H1 (cell line): ENCODE measurements at places on chromosomes 16 and 17.
A peak's percentile ranks its signal among the peaks of the same experiment; 100 is the strongest.

DNA sequence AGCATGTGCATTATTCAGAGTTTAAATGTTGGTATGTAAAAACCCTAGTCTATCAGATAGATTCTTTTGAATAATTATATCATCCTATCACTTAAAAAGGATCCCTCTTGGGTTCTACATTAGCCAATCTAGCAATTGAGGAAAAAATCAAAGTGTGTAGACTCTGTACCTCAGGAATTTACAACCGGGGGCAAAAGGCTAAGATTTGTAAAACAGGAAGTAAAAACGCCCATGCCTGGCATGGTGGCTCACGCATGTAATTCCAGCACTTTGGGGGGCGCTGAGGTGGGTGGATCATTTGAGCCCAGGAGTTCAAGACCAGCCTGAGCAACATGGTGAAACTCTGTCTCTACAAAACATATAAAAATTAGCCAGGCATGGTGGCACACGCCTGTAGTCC lies 58.6 kb downstream of the SLC6A4 start:
- no peak for DNase-seq

DNA sequence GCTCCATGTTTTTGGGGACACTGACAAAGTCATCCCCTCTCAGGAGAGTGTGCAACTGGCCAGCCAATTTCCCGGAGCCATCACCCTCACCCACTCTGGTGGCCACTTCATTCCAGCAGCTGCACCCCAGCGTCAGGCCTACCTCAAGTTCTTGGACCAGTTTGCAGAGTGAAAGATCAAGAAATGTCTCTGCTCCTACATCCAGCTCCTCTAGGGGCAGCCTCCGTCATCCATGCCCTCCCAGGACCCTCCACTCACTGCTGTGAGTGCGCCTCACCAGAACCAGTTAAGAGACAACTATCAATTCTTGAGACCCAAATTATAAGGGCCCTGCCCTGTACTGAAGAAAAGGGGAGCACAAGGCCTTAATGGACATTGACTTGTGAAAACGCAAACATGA lies 1.1 kb downstream of the OVCA2 start:
- no peak for DNase-seq

- DNase-seq: no peak
These were observed 44.4 kb downstream of the APPBP2 start for GRCh38 chr17:60481604-60482003.

- DNase-seq: no peak
These were observed 17.4 kb downstream of the CTCF start for GRCh38 chr16:67579686-67580085.

GRCh38 chr16:23700509-23700908 lies 12.5 kb downstream of the ERN2 start:
- DNase-seq: peak; percentile 75

GRCh38 chr17:49437696-49438435 lies 23.2 kb upstream of the PHB1 start:
- DNase-seq: peak; percentile 38

DNA sequence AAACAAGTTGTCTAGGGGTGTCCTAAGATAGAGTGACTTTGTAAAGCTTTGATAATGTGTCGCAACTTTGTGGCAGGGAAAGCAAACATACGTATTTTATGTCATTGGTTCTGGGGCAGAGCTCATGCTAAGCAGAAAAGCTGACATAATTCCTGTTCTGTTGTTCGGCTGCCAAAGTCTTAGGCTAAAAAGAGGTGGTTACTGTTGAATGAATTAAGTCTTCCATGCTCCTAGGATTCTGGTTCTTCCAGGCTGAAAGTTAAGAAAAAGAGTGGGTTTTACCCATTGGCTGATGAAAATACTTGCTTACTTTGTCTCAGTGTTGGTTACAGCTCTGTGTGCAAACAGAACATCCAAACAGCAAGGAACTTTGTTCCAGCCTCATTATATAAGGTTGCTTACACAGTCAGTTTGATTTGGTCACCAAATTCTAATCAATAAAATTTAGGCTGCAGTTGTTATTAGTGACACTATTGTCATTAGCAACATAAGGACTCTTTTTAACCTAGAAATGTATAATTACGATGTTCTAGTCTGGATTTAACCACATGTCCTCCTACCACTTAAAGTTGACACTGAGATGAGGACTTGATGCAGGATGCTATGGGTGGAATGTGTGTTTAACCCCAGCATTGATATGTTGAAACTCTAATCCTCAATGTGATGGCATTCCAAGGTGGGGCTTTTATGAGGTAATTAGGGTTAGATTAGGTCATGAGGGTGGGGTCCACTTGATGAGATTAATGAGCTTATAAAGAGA lies 114.0 kb upstream of the GOT2 start:
- no peak for DNase-seq

DNA sequence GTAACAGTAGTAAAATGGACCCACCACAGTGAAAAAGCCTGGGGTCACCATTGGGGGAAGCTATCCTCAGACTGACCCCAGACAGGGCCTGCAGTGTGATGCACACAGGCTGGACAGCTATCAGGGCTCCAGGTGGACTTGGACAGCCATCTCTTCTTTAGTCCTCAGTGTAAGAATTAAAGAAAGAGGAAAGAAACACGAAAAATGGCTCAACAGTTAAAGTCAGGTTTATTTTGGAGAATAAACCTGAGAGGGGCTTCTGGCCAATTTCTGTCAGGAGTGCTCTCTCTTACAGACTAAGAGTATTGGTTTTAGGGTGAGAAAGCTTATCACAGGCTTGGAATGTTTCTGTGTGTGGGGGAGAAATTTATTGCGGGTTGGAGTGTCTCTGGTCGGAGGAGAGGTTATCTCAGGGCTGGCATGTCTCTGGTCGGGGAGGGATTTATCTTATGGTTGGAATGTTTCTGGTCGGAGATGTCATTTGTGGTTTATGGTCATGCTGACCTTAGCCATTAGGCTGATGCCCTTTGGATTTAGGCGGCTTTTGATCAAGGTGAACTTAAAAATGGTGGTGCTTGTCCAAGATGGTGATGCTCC lies 10.8 kb upstream of the B4GALNT2 start:
- no peak for DNase-seq

DNA sequence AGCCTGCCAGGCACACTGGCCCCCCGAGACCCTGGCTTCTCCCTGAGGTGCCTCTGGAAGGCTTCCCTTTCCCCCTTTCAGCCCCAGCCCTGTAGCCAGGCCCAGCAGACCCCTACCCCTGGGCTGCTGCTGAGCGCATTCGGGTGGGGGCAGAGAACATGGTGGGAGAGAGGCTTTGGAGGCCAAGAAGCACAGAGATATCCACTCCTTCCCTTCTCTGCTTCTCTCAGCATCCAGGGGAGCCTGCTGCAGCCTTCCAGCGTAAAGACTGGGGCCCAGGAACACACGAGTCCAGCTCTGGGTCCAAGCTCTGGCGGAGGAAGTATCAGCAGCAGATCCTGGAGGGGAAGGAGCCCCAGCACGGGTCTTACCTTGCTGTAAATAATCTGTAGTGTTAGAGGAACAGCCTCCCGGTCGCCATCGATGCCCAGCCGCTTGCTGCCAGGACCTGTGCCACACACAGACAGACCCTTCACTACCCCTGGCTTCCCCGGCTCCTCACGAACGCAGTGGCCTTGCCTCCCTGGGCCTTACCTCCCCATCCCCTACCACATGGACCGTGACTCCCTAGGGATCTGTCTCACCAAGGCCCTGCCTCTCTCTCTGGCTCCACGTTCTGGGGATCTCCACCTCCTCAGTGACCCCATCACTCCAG lies 17.0 kb upstream of the PIK3R6 start:
- DNase-seq: no peak

DNA sequence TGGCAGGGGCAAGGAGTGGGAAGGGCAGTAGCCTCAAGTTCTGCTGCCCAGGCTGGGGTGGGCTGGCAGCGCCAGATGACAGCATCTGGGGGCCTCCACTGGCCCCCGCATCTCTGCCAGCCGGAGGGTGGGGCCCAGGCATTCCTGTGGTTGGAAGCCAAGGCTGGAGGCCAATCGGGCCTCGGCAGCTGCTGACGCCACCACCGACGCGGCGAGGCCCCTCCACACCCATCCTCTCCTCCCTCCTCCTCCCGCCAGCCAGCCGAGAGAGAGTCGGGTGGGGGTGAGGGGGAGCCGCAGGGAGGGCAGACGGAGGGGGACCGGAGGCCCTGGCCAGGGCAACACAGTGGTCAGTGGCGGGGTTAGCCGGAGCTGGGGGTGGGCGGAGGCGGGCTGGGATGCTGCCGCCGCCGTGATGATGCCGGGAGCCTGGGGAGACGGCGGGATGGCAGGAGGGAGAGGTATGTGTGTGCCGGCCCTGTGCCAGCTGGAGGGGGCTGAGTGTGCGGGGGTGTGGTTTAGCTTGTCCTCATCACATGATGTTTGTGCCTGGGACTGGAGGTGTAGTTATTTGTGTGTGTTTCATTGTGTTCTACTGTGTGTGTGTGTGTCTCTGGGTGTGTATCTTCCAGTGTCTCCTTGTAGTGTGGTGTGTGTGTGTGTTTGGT lies 36.6 kb downstream of the ARHGAP23 start:
- DNase-seq: no peak

DNA sequence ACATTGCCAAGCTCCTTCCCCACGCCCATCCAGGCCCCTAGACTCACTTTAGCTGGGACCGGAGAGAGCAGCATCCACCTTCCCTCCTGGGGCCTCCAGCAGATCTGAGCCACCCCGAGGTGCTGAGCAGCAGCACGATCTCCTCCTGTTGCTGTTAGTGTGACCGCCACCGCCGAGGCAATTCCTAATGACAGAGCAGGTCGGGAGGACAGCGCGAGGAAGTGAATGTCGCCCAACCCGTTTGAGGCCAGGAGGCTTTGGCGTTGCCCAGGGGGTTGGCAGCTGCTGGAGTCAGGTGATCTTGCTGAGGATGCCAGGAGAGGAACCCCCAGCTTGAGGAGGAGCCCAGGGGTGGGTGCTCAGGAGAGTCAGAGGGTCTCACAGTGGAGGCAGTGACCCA lies at the start of gene RNF222:
RNF222 (minus strand) TSS at position 192 of the 400 bp plus-strand sequence. CDS start 4,366 bp downstream, outside the sequence.
- no peak for DNase-seq

- DNase-seq: no peak
These were observed 70.0 kb downstream of the PGS1 start for GRCh38 chr17:78448356-78448993.

- no peak for DNase-seq
These were observed 197.1 kb upstream of the TBX2 start for GRCh38 chr17:61202564-61202963.

- no peak for DNase-seq
These were observed 11.7 kb downstream of the SMPD3 start for GRCh38 chr16:68436581-68436980.

- no peak for DNase-seq
These were observed 193.4 kb upstream of the CDH11 start for GRCh38 chr16:65315081-65315780.

- DNase-seq: no peak
These were observed 123.9 kb upstream of the CIBAR2 start for GRCh38 chr16:85235991-85236817.

- peak; percentile 90 for DNase-seq
These were observed at the start of gene CNP for GRCh38 chr17:41966463-41967140. Gene CNP, plus strand, starts transcription at chr17:41966795. Its CDS starts 90 bp downstream, at chr17:41966885.
